Activated gamma-delta T cell (primary cell): ENCODE measurements at places on chromosomes 3 and 15.

GRCh38 chr3:53858096-53858741, 11.9 kb downstream of the IL17RB start:
- no peak for DNase-seq

DNA sequence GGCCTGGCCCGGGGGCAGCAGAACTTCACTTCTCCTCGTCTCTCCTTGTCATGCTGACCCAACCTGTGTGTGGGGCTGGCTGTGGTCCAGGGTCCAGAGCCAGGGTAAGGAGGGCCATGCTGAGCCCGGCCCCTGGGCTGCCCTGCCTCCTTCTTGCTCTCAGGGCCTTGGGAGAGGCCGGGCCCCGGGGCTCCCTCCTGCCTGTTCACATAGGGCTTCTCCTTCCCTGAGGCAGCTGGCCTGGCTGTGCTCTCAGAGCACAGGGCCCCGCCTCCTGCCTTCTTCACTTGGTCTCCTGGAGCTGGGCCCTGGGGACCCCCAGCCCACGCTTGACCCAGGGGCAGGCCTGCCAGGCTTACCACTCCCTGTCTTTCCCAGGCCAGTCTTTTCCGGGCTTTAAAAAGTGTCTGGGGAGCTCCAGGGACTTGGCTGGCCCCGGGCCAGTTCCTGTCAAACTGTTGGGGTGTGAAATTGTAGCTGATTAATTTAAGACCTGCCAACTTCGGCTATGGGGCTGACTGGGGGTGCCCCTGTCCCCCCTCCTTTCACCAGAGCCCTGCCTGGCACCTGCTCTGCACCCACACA, 11.8 kb downstream of the PLXNA1 start:
- no peak for DNase-seq

GRCh38 chr15:73072894-73073293, 20.6 kb downstream of the NEO1 start:
- DNase-seq, result no peak

DNA sequence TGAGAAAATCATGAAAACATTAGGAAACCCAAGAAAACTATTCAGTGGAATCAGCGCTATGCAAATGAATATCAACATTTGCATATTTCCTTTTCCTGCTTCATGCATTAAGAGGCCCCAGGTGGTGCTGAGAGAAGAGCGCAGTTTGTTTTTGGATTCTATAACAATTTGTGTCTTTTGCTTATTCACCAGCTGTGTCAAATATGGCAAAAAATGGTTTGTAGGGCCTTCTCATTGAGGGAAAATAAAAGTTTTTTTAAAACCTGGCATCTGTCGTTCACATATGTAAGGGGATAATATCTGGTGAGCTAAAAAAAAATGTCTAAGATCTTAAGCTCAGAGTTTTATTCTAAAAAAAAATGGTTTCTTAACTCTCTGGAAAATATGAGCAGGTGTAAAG, 122.5 kb upstream of the ROBO2 start:
- DNase-seq, result no peak

- no peak for DNase-seq
Observed at GRCh38 chr15:93035092-93035915, 53.7 kb downstream of the RGMA start.

DNA sequence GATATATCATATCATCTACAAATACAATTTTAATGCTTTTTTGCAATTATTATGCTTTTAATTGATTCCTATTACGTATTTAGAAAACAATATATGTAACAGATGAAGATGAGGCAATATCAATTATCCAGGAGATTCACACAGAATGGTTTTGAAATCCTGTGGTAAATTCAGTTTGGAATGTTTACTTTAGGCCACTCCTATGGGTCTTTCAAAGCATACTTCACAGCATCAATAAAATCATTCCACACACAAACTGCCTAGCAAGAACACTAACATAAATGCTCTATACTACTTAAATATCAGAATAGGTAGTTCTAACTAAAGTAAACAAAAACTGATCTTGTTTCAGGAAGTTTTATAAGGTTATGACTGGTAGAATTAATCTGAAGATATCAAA, 90.5 kb downstream of the FAM227B start:
- no peak for DNase-seq

DNA sequence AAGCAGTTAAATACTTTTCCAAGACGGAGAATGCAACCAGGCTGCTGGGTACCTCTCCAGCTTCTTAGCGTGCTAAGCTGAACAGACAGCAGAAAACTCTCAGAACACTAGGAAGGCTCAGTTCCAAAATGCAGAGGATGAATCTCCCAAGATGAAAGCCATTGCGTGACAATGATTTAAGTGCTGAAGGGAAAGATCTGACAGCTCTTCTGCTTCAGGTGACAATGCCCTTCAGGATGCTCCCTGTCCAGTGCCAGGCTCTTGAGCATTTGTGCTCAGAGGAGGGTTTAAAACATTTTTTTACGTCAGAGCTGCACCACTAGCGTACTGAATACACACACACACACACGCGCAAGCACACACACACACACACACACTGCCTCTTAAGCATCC, 26.3 kb downstream of the ARHGEF3 start:
- DNase-seq, result no peak

DNA sequence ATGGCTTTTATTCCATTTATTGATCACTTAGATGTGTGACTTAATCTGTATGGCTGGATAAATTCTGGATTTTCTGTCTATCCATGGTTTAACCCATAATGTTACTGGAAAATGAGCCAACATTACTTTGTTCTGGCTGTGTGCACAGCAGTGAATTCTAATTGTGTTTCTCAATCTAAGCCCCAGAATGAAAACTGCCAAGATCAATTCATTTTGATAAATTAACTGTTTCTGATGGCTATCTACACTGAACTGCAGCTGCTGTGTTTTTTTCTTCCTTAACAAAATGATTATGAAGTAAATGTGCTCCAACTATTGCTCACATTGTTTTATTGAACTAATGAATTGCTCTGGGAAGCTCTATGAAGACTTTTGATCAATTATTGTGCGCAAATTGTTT, 35.7 kb upstream of the CPB1 start:
- DNase-seq, result no peak

- DNase-seq, result no peak
Observed at GRCh38 chr3:71616571-71617021, 33.1 kb upstream of the FOXP1 start.

DNA sequence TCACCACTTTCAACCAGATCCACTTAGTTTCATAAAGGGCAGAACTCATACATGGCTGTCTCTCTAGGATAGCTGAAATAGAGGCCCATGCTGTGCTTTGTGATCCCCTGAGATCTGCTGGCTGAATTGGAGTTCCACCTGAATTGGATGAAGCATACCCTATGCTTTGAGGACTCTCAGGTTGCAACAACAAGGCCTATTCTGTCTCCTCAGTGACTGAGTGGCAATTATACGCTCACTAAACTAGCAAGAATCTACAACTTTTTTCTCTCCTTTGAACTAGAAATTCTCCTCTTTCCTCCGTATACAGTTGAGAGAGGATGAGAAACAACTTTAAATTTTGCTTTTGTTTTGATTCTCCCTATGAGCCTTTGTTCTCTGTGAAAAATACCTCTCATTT, 348.7 kb downstream of the LSAMP start:
- DNase-seq, result no peak

- no peak for DNase-seq
Observed at GRCh38 chr15:26091184-26091583, 228.1 kb upstream of the ATP10A start.

- no peak for DNase-seq
Observed at GRCh38 chr3:151467069-151467468, 6.2 kb upstream of the IGSF10 start.

DNA sequence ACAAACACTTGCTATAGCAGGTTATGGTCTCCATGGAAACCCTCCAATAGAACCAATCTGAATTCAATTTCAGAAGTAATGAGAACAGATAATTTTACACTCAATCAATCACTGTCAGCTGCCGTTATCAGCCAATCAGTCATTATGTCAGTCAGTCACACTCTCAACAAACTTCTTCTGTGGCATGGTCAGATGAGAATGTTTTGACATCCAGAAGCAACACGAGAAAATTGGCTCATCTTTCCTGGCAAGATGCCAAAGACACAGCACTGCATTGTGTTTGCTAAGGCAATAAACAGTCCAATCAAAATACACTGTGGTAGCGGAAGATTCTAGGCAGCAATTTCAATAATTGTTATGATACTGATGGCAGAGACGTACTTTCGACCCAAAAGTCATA, 190.7 kb downstream of the RORA start:
- no peak for DNase-seq

GRCh38 chr15:99731336-99732123, 1.7 kb downstream of the LYSMD4 start:
- DNase-seq, result no peak

DNA sequence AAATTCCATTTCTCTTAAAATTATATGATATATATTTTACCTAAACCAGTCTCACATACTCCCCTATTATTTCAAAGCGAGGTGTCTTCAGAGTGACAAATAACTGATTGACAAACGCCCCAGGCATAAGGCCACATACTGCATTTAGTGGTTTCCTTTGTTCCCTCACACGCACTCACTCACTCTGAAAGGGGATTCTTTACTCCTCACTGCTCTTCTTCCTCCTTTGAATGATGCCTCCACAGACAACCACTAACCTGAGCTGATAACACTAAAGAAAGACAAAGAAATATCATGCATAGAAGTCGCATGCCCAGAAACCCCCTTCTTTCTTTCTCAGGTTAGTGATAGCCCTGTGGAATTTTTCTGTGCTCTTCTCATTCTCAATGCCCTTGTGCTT, 24.1 kb upstream of the BBX start:
- DNase-seq, result no peak

DNA sequence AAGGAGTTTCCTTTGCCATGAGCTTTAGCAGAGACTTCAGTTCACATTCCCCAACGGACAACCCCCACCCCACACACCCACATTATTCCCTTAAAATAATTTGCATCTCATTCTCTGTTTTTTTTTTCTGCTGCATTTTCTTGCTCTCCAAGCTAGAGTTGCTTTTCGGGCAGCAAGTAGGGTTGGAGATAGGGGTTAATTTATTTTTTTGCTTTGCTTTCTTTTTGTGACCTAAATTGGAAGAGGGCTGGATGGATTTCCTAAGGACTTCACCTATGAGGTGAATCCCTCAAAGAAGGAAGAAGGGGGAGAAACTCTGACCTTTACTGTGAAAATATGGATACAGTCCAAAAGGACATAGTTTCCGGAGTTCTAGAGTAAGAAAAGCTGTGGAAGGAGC, 6.6 kb downstream of the SOX2 start:
- no peak for DNase-seq

DNA sequence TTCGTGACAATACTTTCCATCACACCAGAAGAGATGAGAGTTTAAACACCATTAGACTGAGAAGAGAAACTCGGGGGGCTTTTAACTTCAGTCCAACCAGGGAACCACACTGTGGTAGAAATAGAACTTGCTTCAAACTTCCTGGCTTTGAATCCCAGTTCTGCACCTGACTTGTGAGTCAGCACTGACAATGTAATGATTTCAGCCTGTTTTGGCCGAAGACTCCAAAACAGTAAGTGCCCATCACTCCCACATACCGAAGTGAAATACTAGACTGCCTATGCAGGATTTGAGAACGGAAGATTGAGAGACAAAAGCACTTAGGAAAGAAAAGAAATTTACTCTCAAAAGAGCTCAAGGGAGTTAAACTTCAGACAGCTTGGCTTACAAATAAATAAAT, 27.0 kb downstream of the C2CD4B start:
- no peak for DNase-seq

DNA sequence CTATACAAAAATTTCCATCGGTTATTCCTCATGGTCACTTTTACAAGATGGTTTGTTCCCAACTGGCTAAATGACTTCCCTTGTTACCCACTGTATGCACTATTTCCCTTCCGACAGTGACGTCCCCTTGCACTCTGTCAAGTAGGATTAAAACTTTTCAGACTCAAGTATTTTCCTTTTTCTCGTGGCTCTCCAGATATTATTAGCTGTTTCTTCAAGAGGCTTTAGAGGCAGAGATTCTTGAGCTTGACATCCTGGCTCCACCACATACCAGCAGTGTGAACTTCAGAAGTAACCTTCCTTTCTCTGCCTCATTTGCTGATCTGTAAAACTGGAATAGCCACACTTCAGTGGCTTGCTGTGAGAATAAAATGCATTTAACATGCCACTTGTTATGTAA, 14.0 kb downstream of the CSNK1G1 start:
- no peak for DNase-seq

- no peak for DNase-seq
Observed at GRCh38 chr3:168511428-168512014, 415.8 kb upstream of the GOLIM4 start.

DNA sequence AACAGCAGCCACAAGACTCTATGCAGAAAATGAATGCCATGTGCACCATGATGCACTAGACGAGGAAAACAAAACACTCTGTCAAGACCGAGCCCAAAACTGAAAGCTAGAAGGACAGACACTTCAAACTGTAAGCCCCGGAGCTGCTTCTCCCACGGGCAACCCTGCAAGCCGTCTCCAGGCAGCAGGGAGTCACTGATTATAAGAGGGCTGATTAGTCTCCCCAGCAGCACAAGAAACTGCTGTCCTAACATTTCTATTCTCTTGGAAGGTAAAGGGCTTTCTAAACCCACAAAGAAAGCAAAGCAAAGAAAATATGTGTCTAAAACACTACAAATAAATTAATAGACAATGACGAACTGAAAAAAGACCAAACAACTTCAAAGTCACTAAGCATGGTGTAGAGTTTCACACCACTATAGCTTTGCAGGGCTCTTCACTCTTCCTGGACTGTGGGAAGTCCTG, 15.5 kb downstream of the TBC1D2B start:
- DNase-seq, result no peak

DNA sequence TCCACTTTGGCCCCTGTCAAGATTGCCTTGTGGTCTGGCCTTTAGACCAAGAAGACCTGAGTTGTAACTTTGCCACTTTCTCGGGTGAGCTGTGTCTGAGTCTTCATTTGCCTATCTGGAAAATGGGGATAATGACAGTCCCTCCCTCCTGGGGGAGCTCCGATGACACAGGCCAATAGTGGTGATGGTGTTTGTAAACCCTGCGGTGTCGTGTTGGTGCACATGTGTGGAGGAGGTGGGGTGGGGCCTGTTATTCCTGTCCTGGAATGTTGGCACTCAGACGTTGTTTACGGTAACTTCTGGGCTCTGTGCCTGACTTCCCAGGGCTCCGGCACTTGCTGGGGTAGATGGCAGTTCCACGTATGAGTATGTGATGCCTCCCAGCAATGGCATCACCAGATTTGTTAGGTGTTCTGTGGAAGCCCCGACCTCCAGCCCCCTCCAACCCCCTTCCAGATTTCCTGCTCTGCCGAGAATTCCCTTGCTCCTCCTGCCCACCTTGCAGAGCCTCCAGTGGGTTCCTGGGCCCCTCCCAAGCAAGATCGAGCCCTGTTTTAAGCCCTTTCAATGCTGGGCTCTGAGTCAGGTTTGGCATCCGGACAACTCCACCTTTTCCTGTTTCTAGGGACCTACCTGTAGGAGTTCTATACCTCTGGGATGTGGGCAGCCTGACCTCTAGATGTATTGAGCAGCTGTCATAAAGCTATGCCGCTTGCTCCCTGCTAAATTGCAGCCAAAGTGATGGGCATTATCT, 31.4 kb downstream of the HRH1 start:
- DNase-seq, result no peak

GRCh38 chr3:51604212-51604611, 65.7 kb downstream of the RAD54L2 start:
- DNase-seq, result no peak
